ENCODE measurements at places on chromosomes 1 and 21. TPM values are rescaled to one million over a fixed set of nuclear protein-coding genes. Genes with fewer than 3 reads are reported as not detected.

DNA sequence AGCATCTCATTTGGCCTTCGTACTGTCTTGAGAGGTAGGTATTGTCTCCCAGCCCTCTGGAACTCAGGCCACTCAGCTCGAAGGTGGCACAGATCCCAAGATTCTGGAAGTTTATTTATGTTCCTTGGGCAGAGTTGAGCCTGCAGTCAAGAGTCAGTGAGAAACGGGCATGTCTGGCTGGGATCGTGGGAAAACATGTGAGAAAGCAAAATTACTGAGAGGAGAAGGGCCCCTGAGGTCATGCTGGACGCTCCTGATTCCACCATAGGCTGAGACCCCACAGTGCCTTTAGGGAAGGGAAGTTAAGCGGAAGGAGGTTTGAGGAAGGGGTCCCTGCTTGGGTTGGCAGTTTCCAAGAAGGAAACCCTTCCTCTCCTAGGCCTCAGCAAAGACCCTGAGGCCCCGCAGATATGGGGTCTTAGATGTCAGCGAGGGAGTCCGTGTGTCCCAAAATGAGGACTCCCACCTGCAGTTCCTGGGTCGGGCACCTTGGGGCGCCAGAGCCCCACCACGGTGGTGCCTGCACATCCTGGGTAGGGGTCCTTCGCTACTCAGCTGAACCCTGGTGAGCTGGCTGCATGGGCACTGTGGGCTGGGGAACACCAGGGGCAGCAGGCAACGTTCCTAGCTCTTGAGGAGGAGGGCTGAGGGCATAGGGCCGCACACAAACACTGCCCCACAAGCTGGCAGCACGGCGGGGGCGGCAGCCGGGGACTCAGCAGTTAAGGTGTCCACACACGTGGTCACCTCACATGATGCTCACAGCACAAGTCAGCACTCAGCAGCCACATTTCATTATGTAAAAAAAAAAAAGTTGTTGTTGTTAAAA, 12.3 kb upstream of the SEMA4A start:
- DNase-seq = no peak

GRCh38 chr1:27409669-27410068, 17.2 kb downstream of the GPR3 start:
- no peak for DNase-seq

The CD5L gene
- polyA plus RNA-seq = not detected

DNA sequence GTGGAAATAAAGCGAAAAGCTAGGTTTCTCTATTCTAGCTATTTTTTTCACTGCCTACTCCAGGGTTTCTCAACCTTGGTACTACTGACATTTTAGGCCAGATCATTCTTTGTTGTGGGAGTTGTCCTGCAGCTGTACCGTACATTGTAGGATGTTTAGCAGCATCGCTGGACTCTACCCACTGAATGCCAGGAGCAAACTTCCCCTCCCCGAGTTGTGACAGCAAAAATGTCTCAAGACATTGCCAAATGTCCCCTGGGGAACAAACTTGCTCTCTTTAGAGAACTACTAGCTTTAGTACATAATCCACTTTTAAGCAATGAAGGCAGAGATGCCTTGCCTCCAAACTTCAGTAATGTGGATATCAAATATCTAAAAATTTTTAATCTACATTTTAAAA, 122.8 kb downstream of the PLPPR5 start:
- no peak for DNase-seq

The OR2W3 gene
- polyA plus RNA-seq = 0.24 TPM

Measured in renal pelvis (tissue), 12 donors.